ENCODE measurements at places on chromosomes 4 and X.

DNA sequence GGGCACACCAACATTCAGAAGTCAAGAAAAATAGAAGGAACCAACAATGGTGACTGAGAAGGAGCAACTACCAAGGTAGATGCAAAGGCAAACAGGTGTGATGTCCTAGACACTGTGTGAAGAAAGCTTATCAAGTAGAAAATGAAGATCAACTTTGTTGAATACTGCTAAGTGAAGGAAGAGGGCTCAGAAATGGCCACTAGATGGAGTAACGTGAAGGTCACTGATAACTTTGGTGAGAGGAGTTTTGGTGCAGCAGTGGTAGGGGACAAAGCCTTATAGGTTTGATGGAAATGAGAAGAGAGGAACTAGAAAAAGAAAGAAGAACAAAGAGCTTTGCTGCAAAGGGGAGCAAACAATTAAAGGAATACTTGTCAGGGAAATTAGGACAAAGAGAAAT is 23.5 kb downstream of the OTC start:
- DNase-seq, result no peak

DNA sequence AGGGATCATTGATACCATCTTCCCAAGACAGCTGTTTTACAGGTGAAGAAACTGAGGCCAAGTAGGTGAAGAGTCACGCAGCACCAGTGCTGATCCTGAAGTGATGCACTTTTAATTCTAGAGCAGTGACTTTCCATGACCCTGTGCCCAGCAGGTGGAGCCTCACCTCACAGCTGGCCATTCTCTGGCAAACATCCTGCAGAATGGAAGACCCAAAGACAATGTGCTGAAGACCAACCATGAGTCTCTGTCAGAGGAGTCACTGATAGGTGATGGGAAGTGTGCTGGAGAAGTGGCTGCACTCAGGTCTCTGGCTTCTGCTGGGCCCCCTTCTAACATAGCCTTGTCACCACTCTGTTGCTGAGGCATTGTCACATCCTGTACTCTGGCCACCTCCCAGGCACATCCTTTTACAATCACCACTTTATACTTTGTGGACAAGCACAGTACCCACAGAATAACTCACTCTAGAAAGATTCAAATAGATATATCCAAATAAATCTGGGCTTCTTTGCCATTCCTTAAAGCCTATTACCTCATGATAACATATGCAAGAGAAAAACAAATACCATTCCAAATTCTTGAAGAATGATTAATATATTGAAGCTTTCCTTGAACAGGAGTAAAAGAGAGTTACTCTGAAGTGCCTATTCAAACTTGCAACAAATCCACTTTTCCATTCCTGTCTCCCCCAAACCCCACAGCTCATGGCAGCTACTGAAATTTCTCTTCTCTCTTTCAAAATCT is 64.1 kb upstream of the SCOC start:
- DNase-seq, result no peak

- DNase-seq, result no peak
These were observed 22.2 kb upstream of the SYNPO2 start for GRCh38 chr4:118866442-118866841.

DNA sequence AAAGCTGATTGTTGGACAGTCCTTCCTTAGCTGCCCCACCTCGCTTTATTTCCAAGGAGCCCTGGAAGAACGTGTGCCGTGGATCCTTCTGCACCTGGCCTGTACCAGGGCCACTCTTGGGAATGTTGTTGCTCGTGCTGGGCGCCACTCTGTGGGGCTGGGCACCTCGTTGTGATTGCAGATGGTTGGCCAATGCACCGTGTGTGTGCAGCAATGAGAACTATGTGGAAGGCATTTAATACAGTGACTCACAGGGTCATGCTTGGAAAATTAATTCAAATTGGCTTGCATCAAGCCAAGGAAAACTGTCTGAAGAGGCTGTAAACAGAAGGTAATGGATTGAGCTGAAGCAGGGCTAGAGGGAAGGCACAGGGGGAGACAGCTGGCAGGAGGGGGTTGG is 37.0 kb upstream of the CD99L2 start:
- DNase-seq, result no peak

DNA sequence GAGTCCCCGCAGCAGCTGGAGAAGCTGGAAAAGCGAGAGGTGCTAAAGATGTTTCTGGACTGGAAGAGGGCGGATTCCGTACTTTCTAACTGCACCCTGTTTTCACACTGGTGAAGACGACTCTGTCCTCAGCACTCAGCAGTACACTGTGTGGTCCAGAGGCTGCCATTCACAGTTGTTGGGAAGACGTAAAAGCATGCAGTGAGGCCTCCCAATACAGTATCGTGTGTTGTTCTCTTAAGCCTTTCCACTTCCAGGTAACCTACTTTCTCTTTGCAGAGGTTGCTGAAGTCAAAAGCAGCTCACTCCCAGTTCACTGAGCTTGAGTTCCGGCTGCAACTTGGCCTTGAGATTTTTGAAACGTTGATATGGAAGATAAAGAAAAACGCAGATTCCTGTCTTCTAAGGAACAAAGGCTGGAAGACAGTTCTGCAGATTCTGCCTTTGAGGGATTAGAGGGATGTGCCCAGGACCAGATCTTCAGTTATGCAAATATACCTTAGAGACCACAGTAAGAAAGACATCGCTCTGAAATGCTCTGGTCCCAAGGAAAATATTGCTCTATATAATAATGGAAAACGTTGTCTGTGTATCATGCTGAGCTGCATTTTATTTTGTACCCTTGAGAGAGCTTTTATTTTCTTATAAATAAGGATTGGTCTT is 540.9 kb downstream of the TRIML1 start:
- DNase-seq, result no peak

DNA sequence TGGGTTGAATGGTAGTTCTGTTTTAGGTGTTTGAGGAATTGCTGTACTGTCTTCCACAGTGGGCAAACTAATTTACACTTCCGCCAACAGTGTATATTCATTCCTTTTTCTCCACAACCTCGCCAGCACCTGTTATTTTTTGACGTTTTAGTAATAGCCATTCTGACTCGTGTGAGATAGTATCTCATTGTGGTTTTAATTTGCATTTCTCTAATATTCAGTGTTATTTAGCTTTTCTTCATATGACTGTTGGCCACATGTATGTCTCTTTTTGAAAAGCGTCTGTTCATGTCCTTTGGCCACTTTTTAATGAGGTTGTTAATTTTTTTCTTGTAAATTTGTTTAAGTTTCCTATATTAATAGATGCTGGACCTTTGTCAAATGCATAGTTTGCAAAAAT is 26.9 kb upstream of the WDR17 start:
- DNase-seq, result no peak

DNA sequence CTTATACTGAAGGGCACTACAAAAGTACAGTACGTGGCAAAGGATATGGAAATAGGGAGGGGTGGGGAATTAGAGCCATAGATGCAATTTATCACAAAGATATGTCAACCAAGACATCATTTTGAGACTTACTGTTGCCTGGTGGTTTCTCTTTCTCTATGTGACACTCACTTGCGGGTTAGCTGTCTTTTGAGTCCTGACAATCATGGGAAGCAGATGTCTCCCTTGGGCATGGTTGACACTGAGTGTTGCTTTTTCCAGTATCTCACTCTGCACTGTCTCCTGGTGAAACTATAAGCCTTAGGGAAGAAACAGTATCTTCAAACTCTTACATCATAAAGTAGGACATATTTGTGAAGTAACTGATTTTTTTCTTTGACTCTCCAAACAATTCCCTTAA is 383.5 kb upstream of the LCORL start:
- no peak for DNase-seq

DNA sequence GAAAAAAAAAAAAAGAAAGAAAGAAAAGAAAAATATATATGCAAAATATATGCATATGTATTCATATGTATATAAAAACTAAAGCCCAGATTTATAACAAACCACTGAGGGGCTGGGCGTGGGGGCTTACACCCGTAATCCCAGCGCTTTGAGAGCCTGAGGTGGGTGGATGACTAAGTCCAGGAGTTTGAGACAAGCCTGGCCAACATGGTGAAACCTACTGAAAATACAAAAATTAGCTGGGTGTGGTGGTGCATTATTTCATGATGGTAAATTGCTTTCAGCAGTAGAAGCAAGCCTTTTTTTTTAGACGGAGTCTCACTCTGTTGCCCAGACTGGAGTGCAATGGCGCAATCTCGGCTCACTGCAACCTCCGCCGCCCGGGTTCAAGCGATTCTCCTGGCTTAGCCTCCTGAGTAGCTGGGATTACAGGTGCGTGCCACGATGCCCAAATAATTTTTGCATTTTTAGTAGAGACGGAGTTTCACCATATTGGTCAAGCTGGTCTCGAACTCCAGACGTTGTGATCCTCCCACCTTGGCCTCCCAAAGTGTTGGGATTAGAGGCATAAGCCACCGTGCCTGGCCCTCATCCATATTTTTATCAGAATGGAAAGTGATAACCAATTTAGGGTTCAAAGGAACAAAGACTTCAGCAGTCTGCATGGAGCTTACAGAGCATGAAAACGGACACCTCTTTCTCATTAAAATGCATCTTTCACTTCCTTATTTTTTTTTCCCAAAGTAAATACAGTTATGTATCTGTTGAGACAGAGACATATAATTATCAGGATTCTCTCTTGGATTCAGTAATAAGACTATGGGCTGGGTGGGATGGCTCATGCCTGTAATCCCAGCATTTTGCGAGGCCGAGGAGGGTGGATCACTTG is 27.7 kb upstream of the MOB1B start:
- no peak for DNase-seq

DNA sequence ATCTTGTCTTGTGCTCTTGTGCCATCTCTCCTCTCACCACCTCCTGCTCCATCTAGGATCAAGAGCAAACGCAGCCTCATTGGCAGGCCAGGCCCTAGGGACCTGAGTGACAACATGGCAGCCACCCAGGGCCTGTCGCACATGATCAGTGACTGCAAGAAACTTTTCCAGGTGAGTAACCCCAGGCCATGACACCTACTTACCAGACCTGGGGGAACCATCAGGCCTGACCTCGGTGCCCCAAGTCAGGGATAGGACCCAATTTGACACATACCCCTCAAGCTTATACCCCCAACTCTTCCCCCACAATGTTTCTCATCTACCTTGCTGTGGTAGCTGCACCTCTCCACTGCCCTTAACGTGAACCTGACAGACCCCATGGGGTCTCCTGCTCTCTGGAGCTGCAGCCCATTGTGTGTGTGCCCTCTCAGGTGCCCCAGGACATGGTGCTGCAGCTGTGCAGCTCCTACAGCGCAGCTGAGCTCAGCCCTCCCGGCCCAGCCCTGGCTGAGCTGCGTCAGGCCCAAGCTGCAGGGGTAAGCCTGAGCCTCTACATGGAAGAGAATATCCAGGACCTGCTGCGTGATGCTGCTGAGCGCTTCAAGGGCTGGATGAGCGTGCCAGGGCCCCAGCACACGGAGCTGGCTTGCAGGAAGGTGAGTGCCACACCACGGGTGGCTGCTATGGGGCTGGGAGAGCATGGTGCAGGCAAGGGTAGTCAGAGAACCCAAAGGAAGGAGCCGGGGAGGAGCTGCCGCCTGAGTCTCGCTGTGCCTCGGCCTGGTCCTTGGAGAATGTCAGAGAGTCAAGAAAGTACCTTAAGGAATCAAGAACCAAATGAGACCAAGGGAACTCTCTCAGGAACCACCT is 74.8 kb downstream of the STARD8 start:
- peak; percentile 64 for DNase-seq

DNA sequence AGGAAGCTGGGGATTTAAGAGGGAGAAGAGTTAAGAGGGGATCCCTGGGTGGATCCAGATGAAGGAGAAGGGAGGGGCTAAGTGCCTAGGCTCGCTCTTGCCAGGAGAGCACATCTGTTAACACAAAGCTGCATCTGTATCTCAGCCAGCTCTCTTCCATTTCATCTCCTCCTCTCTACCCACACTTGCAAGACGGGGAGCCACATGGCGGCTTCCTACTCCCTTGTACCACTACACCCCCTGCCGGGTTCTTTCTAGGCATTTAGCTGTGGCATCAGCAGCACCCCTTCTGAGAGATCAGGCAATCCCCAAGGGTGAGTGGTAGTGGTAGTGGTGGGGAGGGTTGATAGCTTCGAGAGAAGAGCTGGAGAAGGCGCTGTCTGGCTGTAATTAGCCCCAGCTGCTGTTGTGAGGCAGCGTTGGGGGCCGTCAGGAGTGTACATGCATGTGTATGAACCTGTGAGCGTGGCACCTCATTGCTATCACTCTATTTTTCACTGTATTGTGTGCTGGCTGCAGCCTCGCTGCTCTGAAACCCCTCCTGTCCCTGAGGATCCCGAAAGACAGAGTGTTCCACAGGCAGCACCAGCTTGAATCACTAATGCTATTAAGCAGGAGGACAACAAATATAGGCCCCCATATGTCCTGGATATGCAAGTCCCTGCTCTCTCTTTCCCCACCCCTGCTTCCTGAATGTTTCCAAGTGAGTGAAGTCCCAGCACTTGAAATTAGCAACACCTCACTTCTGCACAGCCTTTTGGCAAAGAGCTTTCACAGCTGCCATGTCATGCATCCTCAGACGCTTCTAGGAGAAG is 73.7 kb downstream of the RTL9 start:
- no peak for DNase-seq

DNA sequence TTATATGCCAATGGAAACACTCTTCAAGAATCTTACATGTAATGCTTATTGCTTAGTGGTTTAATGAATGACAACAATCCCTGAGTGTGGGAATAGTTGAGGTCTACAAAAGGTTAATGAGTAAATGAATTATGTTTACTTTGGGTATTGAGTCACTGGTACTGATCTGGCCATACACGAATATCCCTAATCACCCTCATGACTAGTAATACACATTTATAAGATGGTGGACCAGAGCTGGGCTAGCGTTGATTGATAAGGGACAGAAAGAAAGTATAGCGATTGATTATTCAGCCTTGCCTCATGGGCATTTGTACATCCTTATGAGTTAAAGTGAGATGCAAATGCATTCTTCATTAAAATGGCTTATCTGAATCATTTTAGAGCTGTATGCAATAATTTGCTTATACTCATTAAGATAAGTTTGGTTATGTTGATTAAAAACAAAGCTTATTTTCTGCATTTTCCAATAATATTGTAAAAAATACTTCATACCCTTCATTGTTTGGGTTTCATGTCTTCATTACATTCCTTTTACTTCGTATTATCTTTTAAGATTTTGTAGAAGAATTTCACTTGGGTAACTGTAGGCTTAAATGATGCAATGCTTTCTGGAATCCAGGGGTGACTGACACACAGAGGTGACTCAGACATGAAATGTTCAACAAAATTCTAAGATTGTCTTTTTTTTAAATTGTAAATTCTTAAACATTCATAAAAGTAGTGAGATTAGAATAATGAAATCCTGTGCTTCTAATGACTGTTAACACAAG is 47.4 kb downstream of the FGF2 start:
- no peak for DNase-seq

- no peak for DNase-seq
These were observed 117.0 kb downstream of the CBLL2 start for GRCh38 chrX:22389556-22390179.
